IMR-90 (cell line): ENCODE measurements at places on chromosomes 6 and 20. TPM values are rescaled to one million over a fixed set of nuclear protein-coding genes. Genes with fewer than 3 reads are reported as not detected.
A peak's percentile ranks its signal among the peaks of the same experiment; 100 is the strongest.

DNA sequence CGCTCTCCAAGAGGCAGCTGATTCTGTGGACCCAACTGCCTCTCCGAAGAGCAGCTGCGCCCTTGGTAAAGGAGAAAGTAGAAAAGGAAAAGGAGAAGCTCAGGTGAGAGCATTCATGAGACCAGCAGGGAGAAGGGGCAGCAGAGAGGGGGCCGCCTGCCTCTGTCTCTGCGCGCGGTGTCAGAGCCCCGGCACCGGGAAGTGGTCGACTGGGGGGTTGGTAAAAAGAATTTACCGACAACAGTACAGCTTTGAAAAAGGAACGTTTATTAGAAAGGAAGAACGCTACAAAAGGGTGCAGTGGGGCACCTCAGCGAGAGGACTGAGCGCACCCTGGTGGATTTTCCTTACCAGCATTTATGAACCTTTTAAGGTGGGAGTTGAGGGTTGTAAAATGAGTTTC is 61.9 kb downstream of the GPR6 start:
- peak; percentile 9 for DNase-seq

- no peak for DNase-seq
Observed at GRCh38 chr6:130752267-130752666, 74.9 kb upstream of the SMLR1 start.

DNA sequence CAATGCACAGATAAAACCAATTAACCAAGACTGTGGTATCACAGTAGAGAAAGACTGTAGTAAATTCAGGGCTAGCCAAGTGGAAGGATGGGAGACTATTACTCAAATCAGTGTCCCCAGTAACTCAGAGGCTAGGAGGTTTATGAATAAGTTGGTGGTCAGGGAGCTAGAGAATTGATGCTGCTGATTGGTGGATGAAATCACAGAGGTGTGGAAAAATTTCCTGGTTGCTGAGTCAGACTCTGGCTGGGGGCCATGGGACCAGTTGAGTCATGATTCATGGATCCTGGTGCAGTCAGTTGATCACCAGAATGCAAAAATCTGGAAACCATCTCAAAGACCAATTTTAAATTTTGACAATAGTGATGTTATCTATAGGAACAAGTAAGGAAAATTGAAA is 555.9 kb downstream of the C6orf118 start:
- DNase-seq: no peak

DNA sequence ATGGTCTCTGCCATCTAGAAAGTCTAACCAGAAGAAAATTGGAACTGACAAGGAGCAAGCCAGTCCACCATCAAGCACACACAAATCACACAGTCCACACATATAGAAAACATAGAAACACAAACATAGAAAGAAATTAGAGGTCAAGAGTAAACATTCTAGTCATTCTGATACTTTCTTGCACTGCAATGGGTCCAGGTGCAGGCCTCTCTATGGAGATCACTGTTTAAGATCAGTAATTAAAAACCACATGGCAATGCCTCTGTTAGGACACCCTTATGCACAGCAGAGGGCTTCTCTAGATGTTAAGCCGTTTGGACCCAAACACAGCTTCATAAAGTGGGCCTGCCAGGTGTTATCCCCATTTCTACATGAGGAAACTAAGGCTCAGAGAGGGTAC is 42.8 kb upstream of the SLC22A23 start:
- no peak for DNase-seq

DNA sequence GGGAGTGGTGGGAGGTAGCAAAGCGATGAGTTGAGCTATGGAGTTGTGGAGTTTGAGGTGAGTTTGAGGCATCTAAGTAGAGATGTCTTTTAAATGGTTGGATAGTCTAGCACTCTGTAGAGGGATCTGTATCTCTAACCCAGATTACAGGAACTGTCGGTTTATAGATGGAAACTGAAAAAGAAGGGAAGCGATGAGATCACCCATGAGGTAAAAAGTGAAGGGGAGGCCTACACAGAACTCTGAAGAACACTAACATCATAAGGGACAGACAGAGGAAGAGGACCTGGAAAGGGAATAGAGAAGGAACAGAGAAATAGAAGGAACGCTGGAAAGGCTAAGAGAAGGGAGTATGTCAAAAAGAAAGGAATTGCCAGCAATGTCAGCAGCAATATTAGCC is 2.5 kb downstream of the HINT3 start:
- no peak for DNase-seq

DNA sequence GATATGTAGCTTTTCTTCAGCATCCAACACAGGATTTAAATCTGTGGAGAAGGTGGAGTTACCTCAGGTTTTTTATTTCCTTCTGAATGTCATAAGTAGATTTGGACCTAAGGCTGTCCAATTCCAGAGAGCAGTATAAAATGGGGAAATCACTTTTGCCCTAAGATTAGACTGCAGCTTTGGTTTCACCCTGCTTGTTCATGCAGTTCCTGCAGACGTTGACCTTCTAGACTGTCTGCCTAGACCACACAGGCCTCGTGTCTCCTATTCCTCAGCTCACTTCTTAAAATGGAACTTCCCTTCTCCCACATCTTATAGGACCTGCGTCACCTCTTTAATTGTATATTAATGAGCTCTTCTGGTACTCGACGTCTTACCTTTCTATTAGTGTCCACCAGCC is 26.0 kb upstream of the C6orf62 start:
- DNase-seq: no peak

GRCh38 chr6:155273431-155273830 is 9.6 kb downstream of the CLDN20 start:
- peak; percentile 93 for DNase-seq

GRCh38 chr20:46680684-46681031 is 8.6 kb downstream of the TP53RK start:
- no peak for DNase-seq

GRCh38 chr6:44011350-44011920 is 115.8 kb downstream of the MRPL14 start:
- no peak for DNase-seq

DNA sequence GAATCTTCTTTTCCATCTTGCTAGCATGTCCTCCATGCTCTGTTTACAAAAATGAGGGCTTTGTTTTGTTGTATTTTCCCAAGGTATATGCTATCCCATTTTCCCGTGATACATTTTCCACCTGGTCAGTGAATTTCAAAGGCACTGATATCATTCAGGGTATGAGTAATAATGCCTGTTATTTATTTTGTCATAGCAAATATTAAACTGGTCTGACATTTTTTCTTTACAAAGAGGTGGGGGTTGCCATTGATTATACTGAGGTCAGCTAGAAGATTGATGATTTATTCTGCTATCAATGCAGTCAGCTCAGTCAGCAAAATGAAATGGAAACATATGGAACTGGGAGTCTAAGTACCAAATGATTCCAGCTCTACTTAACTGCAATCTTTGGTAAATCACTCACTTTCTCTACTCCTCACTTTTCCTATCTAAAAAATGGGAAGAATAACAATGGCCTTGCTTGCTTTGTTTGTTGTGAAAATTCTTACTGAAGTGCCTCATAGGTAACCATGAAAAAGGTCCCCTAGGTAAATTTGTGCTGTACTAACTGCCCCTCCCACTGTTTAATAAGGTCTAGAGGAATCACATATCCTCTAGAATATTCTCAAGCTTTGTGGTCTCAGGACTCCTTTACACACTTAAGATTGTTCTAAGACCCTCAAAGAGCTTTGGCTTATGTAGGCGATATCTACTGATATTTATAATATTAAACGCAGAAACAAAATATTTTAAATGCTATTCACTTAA is 64.0 kb downstream of the ARHGAP18 start:
- no peak for DNase-seq

DNA sequence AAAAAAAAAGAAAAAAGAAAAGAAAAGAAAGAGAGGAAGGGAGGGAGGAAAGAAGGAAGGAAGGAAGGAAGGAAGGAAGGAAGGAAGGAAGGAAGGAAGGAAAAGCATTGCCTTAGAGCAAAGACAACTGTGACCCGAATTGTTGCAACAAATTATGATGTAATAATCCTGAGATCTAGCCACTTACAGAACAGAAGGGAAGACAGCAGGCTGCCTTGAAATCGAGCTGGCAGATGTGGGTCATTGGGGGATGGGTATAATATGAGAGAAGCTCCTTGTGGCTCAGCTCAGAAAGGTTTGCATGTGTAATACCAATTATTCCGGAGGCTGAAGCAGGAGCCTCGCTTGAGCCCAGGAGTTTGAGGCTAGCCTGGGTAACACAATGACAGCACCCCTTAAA is 208.1 kb upstream of the PROKR2 start:
- DNase-seq: no peak

DNA sequence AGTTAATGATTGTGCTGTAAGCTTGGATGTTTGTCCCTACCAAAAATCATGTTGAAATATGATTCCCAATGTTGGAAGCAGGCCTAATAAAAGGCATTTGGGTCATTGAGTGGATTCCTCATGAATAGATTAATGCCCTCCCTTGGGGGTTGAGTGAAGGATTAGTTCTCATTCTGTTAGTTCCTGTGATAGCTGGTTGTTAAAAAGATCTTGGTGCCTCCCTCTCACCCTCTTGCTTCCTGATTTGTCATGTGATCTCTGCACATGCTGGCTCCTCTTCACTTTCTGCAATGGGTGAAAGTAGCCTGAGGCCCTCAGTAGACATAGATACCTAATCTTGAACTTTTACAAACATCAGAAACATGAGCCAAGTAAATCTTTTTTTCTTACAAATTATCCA is 115.6 kb upstream of the HCRTR2 start:
- no peak for DNase-seq

- peak; percentile 82 for DNase-seq
Observed at GRCh38 chr20:25676164-25676809, 20.4 kb downstream of the ZNF337 start.

DNA sequence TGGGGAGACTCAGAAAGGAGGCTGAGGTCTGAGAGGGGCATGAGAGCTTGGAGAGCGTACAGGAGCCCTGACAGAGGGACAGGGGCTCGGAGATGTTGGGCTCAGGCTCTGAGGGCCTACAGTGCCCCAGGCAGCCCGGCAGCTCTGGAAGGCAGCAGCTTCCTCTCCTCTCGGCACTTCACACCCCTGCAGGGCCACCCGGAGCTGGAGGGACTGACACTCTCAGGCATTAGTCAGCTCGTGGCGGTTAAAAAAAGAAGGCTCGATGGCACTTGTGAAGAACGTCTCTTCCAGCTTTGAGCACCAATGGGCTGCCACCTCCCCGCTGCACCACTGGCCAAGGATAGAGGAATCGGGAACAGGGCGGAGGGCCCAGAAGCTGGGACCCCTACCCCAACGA is 62.6 kb upstream of the SIRPA start:
- no peak for DNase-seq

DNA sequence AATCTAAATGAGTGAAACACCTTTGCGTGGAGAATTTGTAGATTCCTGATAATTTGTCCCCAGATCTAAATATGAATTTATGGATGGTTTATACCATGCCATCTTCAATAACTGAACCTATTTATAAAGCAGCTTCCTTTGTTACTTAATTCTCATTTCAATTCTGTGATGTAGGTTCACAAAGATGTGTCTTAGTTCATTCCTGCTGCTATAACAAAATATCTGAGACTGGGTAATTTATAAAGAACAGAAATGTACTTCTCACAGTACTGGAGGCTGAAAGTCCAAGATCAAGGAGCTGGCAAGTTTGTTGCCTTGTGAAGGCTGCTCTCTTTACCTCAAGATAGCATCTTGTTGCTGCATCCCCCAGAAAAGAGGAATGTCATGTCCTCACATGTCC is 2.1 kb upstream of the TFB1M start:
- no peak for DNase-seq

GRCh38 chr20:45344168-45344860 is 3.9 kb downstream of the SDC4 start:
- peak; percentile 93 for DNase-seq

- peak; percentile 21 for DNase-seq
Observed at GRCh38 chr6:43984442-43985321, 142.6 kb downstream of the MRPL14 start.

- DNase-seq: peak; percentile 75
Observed at GRCh38 chr20:9038791-9039535, 29.9 kb upstream of the PLCB4 start.

GRCh38 chr6:42166444-42167141 is 6.6 kb upstream of the GUCA1A start:
- DNase-seq: peak; percentile 55

DNA sequence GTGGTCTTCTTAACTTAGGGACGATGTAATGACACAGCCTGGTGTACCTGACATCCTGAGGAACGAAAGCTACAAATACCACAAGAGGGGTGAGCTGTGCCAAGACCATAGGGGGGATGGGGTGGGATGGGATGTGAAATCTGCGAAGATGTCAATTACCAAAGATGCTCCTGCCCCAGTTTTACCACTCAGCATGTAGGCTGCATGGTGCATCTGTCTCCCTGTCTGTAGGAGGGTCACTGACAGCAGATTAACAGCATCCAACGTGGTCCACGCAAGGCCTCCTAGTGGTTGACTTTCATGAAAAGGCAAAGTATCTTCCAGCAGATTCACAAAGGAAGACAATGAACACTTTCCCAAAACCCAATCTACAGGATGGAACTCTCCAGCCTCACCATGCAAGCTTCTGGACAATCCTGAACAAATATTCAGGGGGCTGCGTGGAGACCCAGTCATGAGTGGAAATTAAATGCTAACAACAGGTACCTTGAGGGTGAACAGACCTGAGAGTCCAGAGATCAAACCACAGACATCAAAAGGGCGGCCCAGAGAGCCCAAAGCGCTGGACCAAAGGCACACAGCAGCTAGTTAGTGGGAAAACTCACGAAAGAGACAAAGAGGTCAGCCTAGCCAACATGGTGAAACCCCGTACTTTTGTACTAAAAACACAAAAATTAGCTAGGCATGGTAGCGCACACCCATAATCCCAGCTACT is 44.4 kb downstream of the ZMYND8 start:
- no peak for DNase-seq

AGER gene
- polyA plus RNA-seq: 4.2 and 4.9 TPM in 2 replicates

CST5 gene
- not detected in 2 replicates for polyA plus RNA-seq

FOXQ1 gene
- polyA plus RNA-seq: 0.09 TPM in 1 of 2 replicates, not detected in the other

CRISP3 gene
- polyA plus RNA-seq: not detected in 2 replicates

LTB gene
- not detected in 2 replicates for polyA plus RNA-seq
